Left colon (tissue), 2 donors: ENCODE measurements at places on chromosomes 6 and 20. TPM values are rescaled to one million over a fixed set of nuclear protein-coding genes. Genes with fewer than 3 reads are reported as not detected.
A peak's percentile ranks its signal among the peaks of the same experiment; 100 is the strongest.

DNA sequence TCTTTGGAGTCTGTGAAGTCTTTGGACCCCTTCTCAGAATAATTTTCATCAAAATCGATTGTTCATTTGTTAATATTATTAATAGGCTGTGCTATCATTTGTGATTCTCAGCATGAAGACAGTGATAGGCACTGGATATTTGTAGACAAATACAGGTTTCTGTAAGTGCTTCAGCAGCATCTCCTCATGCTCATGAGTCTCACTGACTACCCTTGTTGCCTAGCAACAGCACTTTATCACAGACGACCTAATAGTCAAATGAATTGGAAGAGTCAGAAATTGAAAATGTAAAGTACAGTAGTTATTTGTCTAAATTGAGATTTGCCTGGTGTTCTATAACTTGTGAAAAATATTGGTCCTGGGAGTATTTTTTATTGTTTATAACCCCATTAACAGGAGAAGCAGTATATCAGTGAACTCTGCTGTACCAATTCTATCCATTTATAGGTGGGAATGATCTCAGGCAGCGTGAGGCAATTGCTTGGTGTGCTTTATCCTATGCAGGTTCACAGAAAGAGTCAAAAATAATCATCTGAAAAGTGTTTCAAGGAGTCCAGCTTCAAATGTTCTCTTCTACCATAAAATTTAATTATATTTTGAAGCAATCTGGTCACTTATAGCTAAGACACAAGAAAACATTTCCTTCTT, 684.6 kb downstream of the RFPL4B start:
- no peak for DNase-seq

- DNase-seq, result peak; percentile 38
These were observed at the start of gene SYCP2 for GRCh38 chr20:59933296-59933848. Gene SYCP2, minus strand, starts transcription at chr20:59933637. Its CDS starts 11,224 bp downstream, at chr20:59922413.

GRCh38 chr6:7264686-7265384, 48.2 kb downstream of the SSR1 start:
- DNase-seq, result no peak

- DNase-seq, result no peak
These were observed 18.1 kb downstream of the PLEKHG1 start for GRCh38 chr6:150617496-150618460.

DNA sequence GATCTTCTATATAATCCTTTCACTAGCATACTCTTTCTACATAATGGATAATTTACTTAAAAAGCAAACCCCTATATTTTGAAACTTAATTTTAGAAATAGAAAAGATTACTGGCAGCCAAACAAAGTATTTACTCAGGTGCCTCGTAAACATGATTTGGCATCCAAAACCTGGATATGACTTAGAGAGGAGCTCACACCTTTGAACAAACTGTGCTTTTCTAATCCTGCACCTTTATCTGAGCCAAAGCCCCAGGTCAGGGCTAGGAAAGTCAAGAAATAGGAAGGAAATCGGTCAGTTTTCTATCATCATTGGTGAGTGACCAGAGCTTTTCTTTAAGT, 170.9 kb downstream of the PHF3 start:
- no peak for DNase-seq

Gene PRELID3B
- total RNA-seq, result 137 TPM

Gene CALHM4
- total RNA-seq, result not detected

Gene TBXT
- total RNA-seq, result not detected

Gene PTGIS
- total RNA-seq, result 4.5 TPM
